ENCODE measurements at places on chromosomes 16 and 17.

- DNase-seq, result no peak
Measured at GRCh38 chr17:81539571-81539900, 11.4 kb downstream of the FSCN2 start.

- no peak for DNase-seq
Measured at GRCh38 chr16:2039274-2040031, 8.2 kb downstream of the NTHL1 start.

GRCh38 chr17:36900160-36900512 lies 37.1 kb upstream of the LHX1 start:
- DNase-seq, result no peak

DNA sequence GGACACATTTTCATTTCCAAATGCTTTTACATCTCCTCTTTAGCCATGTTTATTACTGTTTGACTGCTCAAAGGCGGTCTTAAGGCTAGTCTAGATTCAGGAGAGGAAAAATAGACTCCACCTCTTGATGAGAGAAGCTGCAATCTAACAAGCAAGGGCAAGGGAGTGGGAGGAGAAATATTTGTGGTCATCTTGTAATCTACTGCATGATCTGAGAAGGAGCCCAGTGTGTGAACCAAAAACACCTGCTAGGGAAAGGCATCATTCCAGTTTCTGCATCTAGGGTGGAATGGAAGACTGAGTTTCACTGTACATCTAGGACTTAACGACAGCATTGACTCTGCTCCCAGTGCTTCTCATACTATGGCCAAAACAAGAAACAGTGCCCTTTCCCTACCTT lies 232.2 kb upstream of the HS3ST3A1 start:
- DNase-seq, result no peak

- no peak for DNase-seq
Measured at GRCh38 chr17:78920528-78920927, 4.7 kb downstream of the TIMP2 start.

DNA sequence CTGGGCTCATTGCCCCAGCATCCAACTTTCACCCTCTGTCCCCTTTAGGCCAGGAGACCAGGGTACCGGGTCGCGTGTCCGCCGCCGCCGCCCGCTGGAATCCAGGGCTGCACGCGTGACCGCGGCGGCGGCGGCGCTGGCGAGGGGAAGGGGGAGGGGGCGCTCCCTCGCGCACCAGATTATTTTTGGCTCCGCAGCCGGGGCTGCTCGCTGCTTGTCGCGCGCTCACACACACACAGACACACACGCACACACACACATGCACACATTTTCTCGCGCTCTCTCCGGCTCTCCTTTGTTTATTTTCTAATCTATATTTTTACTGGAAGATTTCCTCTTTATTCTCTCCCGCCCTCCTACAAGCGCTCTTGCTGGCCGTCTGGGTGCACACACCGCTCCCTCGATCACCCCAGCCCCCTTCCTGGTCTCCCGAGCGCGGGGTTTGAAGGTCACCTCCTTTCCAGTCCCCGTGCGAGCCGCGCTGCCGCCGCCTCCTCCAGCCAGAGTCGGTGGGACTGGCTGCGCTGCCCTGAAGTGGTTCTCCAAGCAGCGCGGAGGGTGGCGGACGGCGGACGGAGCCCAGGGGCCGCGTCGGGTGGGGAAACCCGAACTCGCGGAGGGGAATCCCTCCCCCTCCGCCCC lies 921.4 kb upstream of the EEF2KMT start:
- no peak for DNase-seq
